Lung (tissue), 17 donors: ENCODE measurements at places on chromosomes 1 and 21. TPM values are rescaled to one million over a fixed set of nuclear protein-coding genes. Genes with fewer than 3 reads are reported as not detected.

GRCh38 chr1:39127513-39127912 lies 77.0 kb upstream of the MACF1 start:
- DNase-seq: peak; percentile 73
- peaks cover 3% of the 10 kb centered on the region for H3K36me3 ChIP-seq
- H3K27ac ChIP-seq: peak overlapping the region; percentile 64

- H3K4me3 ChIP-seq: no peak overlapping the region
- no peak overlapping the region for H3K27ac ChIP-seq
- no peak for DNase-seq
- H3K27me3 ChIP-seq: no peaks in the 10 kb centered on the region
Measured at GRCh38 chr1:231070758-231071444, 30.8 kb upstream of the FAM89A start.

- no peak for DNase-seq
- no peak overlapping the region for H3K27ac ChIP-seq
- H3K4me1 ChIP-seq: peaks cover 27% of the 10 kb centered on the region
- no peaks in the 10 kb centered on the region for H3K27me3 ChIP-seq
- H3K4me3 ChIP-seq: no peak overlapping the region
Measured at GRCh38 chr1:162200096-162200847, 130.8 kb downstream of the NOS1AP start.

DNA sequence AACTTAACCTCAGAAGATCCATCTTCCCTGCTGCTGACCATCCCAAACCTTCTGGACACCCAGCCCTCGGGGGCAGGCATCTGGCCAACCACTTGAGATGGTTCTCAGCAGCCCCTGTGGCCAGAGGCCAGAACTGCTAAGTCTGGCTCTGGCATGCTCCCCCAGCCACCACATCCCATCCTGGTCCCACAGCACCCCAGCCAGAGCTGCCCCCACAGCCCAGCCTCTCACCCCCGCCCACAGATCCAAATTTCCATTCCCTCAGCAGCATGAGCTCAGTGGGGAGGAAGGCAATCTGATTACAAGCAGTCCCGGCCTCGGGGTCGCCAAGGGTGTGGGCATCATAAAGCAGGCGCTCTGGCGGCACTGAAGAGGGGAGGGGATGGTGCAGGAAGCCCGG lies 45.6 kb downstream of the GLIS1 start:
- no peaks in the 10 kb centered on the region for H3K27me3 ChIP-seq
- no peaks in the 10 kb centered on the region for H3K36me3 ChIP-seq
- no peak for DNase-seq
- H3K4me3 ChIP-seq: no peak overlapping the region
- no peak overlapping the region for H3K27ac ChIP-seq

DNA sequence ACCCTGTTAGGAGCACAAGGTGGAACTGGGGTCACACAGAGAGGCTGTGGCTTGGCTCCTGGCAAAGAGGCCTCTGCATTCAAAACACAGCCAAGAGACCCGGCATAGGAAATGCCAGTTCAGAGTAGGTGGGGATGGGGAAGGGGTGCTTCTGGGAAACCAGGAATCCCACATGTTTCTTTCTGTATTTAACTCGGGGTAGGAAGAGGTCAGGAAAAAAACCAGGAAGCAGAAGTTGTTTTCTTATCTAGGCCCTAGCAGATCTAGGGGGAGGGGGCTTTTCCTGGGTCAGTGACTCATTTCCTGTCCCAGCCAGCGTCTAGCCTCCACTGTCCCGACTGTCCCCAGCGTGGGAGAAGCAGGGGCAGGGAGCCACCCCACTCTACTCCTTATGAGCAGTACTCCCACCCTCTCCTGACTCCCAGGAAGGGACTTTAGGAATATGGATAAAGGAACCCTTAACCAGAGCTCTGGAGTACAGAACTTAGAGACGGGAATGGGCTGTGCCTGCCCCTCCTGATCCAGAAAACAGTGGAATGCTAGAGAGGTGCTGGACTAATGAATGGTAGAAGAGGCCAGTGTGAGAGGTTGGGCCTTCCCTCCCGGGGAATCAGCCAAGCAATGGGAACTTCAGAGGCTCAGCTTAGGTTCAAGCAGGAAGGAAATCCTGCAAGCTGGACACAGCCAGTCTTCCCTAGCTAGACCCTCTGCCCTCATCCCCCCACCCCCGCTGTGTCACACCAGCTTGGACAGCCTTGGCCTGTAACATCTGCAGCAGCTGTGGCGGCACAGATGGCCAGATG lies 5.7 kb downstream of the FHL3 start:
- H3K36me3 ChIP-seq: peaks cover 8% of the 10 kb centered on the region
- no peak overlapping the region for H3K4me3 ChIP-seq
- peaks cover 39% of the 10 kb centered on the region for H3K4me1 ChIP-seq
- no peaks in the 10 kb centered on the region for H3K27me3 ChIP-seq
- peak overlapping the region; percentile 75 for H3K27ac ChIP-seq

DNA sequence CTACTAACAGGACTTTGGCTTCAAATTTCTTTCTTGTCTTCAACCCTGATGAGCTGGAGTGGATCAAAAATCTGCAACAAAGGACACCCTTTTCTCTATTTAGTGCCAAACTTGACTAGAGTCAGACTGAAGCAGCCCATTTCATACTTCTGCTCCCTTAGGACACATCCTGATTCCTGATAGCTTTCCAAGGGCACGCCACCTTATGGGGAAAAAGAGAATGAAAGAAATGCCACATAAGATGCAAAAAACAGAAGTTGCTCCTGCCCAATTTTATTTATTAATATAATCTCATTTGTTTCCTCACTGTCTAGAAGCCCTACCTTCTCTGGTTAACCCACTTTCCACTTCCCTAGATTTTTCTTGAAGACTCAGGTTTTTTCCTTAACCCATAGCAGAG lies 72.7 kb upstream of the NBPF4 start:
- no peak overlapping the region for H3K4me3 ChIP-seq
- no peak for DNase-seq
- H3K27me3 ChIP-seq: peaks cover 2% of the 10 kb centered on the region
- H3K4me1 ChIP-seq: no peaks in the 10 kb centered on the region
- H3K36me3 ChIP-seq: no peaks in the 10 kb centered on the region

GRCh38 chr1:55775007-55775406 lies 559.8 kb upstream of the USP24 start:
- DNase-seq: no peak
- no peaks in the 10 kb centered on the region for H3K36me3 ChIP-seq
- no peak overlapping the region for H3K4me3 ChIP-seq

GRCh38 chr1:119724611-119725218 lies 13.0 kb downstream of the PHGDH start:
- H3K4me3 ChIP-seq: no peak overlapping the region
- peaks cover 51% of the 10 kb centered on the region for H3K36me3 ChIP-seq
- no peaks in the 10 kb centered on the region for H3K4me1 ChIP-seq
- no peak overlapping the region for H3K27ac ChIP-seq

DNA sequence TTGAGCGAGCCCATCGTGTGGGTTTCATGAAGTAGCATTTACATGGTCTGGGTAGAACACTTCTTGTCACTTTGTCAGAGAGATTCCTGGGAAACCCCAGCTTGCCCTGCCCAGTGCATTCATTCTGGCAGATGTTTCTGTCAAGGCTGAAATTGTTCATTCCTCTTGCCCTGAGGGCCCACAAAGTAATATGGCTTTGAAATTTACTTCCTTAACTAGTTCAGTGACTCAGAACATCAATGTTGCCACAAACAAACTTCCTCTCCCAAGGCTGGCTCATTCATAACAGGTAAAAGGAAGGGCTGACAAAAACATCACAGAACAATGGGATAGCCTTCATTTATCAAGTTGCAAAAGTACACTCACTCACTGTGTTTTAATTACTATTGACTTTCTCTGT lies 5.0 kb upstream of the KIAA0040 start:
- DNase-seq: no peak
- peak overlapping the region; percentile 74 for H3K27ac ChIP-seq
- H3K4me1 ChIP-seq: peaks cover 16% of the 10 kb centered on the region

GRCh38 chr1:53079251-53079650 lies 17.2 kb downstream of the PODN start:
- peaks cover 6% of the 10 kb centered on the region for H3K36me3 ChIP-seq
- H3K4me1 ChIP-seq: peaks cover 1% of the 10 kb centered on the region
- no peak for DNase-seq
- H3K4me3 ChIP-seq: no peak overlapping the region

DNA sequence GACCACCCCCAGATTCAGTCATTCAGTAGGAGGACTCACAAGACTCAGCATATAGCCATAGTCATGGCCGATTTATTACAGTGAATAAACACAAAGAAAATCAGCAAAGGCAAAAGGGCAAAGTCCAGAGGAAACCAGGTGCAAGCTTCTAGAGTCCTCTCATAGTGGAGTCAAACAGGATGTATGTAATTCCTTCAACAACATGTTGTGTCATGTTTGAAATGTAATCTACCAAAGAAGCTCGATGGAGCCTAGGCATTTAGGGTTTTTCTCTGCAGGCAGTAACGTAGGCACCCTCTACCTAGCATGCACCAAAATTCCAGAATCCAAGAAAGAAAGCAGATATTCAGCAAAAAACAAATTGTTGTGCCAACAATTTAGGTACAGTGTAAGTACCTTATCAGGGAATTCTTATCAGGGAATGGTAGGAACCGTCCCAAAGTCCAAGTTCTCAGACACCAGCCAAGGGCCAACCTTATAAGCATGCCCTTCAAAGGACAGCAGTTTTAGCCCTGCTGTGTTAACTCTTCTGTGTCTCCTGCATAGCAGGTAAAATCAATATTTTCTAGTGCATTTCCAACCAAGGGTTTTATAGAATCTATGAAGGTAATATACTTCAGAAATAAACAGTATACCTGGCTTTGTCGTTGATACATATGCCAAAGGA lies 16.1 kb upstream of the SLAMF6 start:
- H3K4me3 ChIP-seq: no peak overlapping the region
- no peaks in the 10 kb centered on the region for H3K36me3 ChIP-seq
- no peaks in the 10 kb centered on the region for H3K4me1 ChIP-seq
- H3K27ac ChIP-seq: no peak overlapping the region
- DNase-seq: no peak

The MT1HL1 gene
- not detected for total RNA-seq

The SH3D21 gene
- total RNA-seq: 13.5 TPM

The PPIAL4G gene
- total RNA-seq: 0.20 TPM

The ZNF648 gene
- 0.09 TPM for total RNA-seq

The HSD3B2 gene
- total RNA-seq: 1.6 TPM

The PPM1J gene
- 0.64 TPM for total RNA-seq

The F5 gene
- 3.4 TPM for total RNA-seq
